Right lung (tissue), 10 donors: ENCODE measurements at places on chromosomes 1 and 21.
A peak's percentile ranks its signal among the peaks of the same experiment; 100 is the strongest.

- DNase-seq, result no peak
Observed at GRCh38 chr1:161190962-161191521, 7.8 kb downstream of the ADAMTS4 start.

DNA sequence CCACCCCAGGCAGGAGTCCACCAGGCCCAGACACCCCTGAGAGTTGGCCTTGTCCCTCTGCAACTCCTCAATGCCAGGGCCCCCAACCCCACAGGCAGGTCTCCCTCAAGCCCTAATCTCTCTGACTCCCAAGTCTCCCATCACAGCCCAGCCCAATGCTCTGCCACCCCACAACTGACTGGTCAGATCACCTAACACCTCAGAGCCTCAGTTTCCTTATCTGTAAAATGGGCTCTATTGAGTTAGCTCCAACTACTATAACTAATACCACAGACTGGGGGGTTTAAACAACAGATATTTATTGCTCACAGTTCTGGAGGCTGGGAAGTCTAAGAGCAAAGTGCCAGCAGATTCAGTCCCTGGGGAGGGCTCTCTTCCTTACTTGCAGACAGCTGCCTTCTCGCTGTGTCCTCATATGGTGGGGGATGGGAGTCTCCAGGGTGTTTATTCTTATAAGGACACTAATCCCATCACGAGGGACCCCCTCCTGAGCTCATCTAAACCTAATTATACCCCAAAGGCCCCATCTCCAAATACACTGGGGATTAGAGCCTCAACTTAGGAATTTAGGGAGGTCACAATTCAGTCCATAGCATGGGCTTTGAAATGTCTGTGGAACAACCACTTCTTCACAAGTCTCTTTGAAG, 34.9 kb upstream of the ZC3H12A start:
- DNase-seq, result no peak

DNA sequence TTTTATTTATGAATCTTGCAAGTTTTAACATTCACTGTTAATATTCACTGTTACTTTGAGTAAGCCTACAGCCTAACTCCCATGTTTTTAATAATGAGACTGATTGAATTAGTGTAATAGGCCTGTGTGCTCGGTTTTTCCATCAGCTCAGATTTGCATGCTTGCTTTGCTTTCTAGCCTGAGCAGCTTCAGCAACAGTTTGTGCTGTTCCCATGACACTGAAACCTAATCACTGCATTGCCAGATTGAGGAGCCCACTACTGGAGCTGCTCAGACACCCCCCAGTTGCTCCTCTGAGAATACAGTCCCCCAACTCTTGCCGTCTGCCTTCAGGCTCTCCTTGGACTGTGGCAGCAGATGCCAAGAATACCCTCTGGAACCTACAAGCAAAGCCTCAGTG, 695.4 kb downstream of the BRINP3 start:
- DNase-seq, result no peak

DNA sequence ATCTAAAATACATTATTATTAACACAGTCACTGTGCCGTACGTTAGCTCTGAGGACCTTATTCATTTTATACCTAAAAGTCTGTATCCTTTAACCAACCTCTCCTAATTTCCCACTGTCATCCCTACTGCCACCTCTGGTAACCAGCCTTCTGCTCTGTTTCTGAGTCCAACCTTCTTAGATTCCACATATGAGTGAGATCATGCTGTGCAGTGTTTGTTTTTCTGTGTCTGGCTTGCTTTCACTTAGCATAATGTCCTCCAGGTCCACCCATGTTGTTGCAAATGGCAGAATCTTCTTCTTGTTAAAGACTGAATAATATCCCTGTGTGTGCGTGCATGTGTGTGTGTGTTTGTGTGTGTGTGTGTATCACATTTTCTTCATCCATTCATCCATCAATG, 64.2 kb downstream of the ETS2 start:
- DNase-seq, result no peak

GRCh38 chr1:106344494-106344893, 712.0 kb upstream of the PRMT6 start:
- no peak for DNase-seq

DNA sequence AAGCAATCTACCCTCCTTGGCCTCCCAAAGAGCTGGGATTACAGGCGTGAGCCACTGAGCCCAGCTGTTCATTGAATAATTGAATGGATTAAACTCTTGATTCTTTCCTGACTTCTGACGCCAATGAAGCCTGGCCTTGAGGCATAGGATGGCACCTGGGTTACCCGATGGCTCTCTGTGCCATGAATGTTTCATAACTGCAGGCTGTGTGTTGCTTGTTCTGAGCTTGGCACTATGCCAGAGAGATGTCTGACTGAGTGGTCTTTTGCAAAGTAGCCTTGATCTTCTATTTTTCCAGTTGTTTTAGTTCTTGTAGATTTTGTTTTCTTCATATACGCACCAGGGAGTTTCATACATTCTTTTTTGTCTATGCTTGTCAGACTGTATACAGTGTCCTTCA, 38.5 kb upstream of the AK4 start:
- DNase-seq, result no peak

- no peak for DNase-seq
Observed at GRCh38 chr1:218945050-218945449, 228.6 kb upstream of the LYPLAL1 start.

DNA sequence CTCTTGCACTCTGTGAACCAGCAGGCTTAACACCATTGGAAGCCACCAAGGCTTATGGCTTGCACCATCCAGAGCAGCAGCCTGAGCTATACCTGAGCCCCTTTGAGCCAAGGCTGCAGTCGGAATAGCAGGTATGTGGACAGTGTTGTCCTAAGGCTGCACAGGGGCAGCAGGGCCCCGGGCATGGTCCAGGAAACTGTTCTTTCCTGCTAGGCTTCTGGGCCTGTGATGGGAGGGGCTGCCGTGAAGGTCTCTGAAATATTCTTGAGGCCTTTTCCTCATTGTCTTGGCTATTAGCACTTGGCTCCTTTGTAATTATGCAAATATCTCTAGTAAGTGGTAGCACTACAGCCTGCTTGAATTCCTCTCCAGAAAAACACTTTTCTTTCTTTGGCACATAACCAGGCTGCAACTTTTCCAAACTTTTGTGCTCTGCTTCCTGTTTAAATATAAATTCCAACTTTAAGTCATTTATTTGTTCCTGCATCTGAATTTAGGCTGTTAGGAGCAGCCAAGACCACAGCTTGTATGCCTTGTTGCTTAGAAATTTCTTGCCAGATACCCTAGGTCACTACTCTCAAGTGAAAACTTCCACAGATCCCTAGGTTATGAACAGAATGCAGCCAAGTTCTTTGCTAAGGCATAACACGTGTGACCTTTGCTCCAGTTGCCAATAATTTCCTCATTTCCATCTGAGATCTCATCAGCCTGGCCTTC, 5.2 kb downstream of the KRTAP20-4 start:
- DNase-seq, result no peak

DNA sequence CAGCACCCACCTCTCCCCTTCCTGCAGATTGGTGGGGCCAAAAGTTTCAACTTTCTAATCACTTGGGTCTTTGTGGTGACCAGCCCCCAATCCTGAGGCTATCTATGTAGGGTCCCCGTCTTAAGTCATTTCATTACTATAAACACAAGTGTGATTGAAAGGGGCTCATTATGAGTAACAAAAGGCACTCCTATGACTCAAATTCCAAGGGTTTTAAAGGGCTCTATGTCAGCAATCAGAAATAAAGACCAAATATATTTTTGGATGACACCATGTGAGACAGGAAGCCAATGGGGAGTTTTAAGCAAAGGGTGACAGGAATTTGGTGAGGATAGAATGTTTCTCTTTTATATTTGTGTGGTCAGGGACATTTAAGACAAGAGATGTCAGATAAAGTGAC, 6.2 kb downstream of the ERO1B start:
- DNase-seq, result no peak

GRCh38 chr1:244963231-244963826, 99.0 kb upstream of the HNRNPU start:
- DNase-seq, result no peak

- DNase-seq, result no peak
Observed at GRCh38 chr21:46457801-46458314, 833 bp upstream of the DIP2A start.

DNA sequence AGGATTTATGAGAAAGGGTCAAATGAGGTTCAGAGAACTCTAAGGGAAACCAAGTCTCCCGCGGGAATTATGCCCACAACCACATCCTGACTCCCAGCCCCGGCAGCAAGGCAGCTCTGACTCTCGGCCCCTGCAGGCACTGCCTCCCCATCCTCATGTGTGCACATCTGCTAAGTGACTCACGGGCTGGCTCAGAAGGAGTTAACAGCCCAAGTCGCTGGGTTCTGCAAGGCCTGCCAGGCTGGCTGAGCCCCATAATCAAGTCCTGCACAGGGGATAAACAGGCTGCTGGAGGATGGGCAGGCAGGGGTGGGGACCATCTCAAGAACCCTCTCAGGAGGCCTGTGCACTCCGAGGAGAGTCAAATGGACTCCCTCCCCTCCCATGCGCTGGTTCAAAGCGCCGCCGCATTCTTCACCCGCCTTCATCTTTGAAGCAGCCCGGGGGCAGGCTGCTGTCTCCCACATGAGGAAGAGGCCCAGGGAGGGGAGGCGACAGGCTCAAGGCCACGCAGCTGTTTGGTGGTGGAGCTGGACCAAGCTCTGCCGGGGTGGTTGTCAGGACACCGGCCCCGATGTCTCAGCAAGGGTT, 344.3 kb downstream of the MATN1 start:
- peak; percentile 37 for DNase-seq

- no peak for DNase-seq
Observed at GRCh38 chr1:214259353-214259977, 21.5 kb upstream of the SMYD2 start.

DNA sequence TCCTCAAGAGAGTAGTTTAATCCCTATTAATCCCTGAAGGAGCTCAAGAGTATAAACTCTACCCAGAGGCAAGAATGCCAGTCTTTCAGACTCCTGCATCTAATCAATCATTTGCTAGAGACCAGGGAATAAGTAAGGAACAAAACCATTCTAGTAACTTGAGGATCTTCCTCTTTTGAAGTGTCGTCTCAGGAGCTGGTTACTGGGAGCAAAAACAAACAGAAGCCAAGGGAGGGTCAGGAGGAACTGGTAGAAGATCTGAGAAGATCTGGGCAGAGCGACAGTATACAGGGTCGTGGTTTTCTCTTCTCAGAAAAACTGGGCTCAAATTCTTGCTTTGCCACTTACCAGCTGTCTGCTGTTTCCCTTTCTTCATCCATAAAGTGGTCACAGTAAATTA, 69.3 kb downstream of the RPS6KA1 start:
- no peak for DNase-seq

GRCh38 chr1:29119121-29119929, 4.4 kb downstream of the TMEM200B start:
- DNase-seq, result no peak

- DNase-seq, result no peak
Observed at GRCh38 chr21:36184545-36184944, 27.9 kb downstream of the DOP1B start.

- no peak for DNase-seq
Observed at GRCh38 chr1:218702775-218703174, 357.6 kb downstream of the TGFB2 start.

GRCh38 chr21:27275294-27275927, 308.5 kb upstream of the ADAMTS5 start:
- DNase-seq, result no peak

DNA sequence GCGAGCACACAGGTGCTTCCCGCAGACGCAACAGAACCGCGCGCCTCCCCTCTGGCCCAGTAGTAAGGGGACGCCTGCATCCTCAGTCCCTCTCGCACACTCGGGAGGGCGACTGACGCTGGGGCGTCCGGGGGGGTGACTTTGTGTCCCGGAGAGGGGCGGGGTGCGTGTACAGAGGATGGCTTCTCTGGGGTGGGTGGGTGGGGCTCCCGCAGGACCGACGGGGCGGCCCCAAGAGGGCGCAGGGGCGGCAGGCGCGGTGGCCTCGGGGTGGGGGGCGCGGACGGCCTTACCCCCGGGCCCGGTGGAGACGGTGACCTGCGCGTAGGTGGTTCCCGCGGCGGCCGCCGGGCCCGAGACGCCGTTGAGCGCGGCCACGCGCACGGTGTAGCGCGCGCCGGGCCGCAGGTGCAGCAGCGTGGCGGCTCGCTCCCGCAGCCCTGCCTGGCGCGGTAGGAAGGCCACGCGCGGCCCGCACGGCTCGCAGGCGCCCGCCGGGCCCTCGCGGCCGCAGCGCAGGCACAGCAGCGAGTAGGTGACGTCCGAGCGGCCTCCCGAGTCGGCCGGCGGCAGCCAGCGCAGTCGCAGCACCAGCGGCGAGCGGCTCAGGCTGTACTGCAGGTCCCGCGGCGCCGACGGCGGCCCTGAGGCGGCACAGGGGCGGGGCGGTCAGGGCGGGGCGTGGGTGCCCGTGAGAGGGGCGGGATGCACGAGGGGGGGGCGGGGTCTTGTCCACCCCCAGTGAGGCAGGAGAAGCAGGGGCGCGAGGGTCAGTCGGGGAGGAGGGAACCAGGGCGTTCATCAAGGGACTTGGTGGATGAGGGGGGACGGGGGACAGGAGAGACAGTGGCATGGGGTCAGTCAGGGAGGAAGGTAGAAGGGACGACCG, 12.1 kb downstream of the EPHA10 start:
- no peak for DNase-seq

GRCh38 chr21:35303085-35303484, 254.0 kb upstream of the RUNX1 start:
- no peak for DNase-seq

- no peak for DNase-seq
Observed at GRCh38 chr1:218996362-218996761, 177.3 kb upstream of the LYPLAL1 start.

GRCh38 chr1:211935448-211935970, 99.8 kb downstream of the INTS7 start:
- DNase-seq, result no peak

- peak; percentile 64 for DNase-seq
Observed at GRCh38 chr21:44337941-44338895, 972 bp downstream of the CFAP410 start.

DNA sequence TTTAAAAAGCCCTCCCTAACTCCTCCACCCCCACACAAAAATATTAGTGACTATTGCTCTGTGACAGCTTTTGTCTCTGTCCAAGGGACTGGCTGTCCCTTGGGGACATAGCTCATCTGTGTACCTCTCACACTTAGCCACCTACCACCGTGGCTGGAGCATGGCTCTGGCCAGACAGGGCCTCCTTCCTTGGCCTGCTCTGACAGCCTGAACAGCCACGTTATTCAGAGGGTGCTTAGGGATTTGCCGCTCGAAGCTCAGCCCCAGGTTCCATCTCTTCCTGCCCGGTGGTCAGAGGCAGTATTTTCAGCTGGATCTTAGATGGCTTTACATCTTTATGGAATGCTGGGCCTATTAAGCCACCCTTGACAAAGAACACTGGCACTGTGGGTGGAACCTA, 6.1 kb upstream of the CELSR2 start:
- DNase-seq, result no peak
